ENCODE measurements at places on chromosomes 2 and 18. TPM values are rescaled to one million over a fixed set of nuclear protein-coding genes. Genes with fewer than 3 reads are reported as not detected.

RAB27B gene
- total RNA-seq = 0.39 TPM

SOCS6 gene
- 22.8 TPM for total RNA-seq

SKOR2 gene
- total RNA-seq = not detected

ANKRD30B gene
- total RNA-seq = not detected

ANKRD53 gene
- 1.9 TPM for total RNA-seq

COL4A4 gene
- 15.8 TPM for total RNA-seq

PAX8 gene
- total RNA-seq = 0.45 TPM

C2orf66 gene
- total RNA-seq = 0.19 TPM

KIF5C gene
- total RNA-seq = 2.3 TPM

ITGAV gene
- total RNA-seq = 138 TPM

CLEC4F gene
- total RNA-seq = not detected

LCT gene
- not detected for total RNA-seq

MC5R gene
- total RNA-seq = not detected

KLF11 gene
- total RNA-seq = 30.7 TPM

RNF152 gene
- 25.5 TPM for total RNA-seq

SAG gene
- total RNA-seq = not detected

C2orf80 gene
- not detected for total RNA-seq

FOXI3 gene
- not detected for total RNA-seq

RAX gene
- total RNA-seq = not detected

CCBE1 gene
- not detected for total RNA-seq

GNLY gene
- 8.0 TPM for total RNA-seq

DNAJC5G gene
- not detected for total RNA-seq

ACADL gene
- total RNA-seq = 50.3 TPM

OLA1 gene
- total RNA-seq = 55.3 TPM

CYRIA gene
- 12.8 TPM for total RNA-seq

STPG4 gene
- 0.90 TPM for total RNA-seq

DNER gene
- total RNA-seq = 0.45 TPM

CRACDL gene
- total RNA-seq = 7.5 TPM

SESTD1 gene
- 159 TPM for total RNA-seq

TEX44 gene
- total RNA-seq = not detected

RUFY4 gene
- total RNA-seq = 0.39 TPM

KCNF1 gene
- total RNA-seq = not detected

IL1F10 gene
- not detected for total RNA-seq

TMEM200C gene
- 0.15 TPM for total RNA-seq

PSMA8 gene
- not detected for total RNA-seq

FAM117B gene
- 4.3 TPM for total RNA-seq

CD8B2 gene
- total RNA-seq = 0.10 TPM

CNDP1 gene
- total RNA-seq = not detected

TM4SF20 gene
- total RNA-seq = not detected

TRPM8 gene
- not detected for total RNA-seq

SLC5A7 gene
- 0.19 TPM for total RNA-seq

ELOA2 gene
- total RNA-seq = not detected

ERLEC1 gene
- 55.0 TPM for total RNA-seq

CDH7 gene
- 0.19 TPM for total RNA-seq

BOLL gene
- total RNA-seq = not detected

CCL20 gene
- 0.45 TPM for total RNA-seq

GREB1L gene
- total RNA-seq = 6.0 TPM

MOGAT1 gene
- not detected for total RNA-seq

RASGRP3 gene
- 22.3 TPM for total RNA-seq

MREG gene
- total RNA-seq = 1.6 TPM

All from aorta (tissue), 5 donors.